WERI-Rb-1 (cell line): ENCODE measurements at places on chromosomes 16 and 17.
A peak's percentile ranks its signal among the peaks of the same experiment; 100 is the strongest.

GRCh38 chr17:37766971-37767370 is 22.1 kb upstream of the HNF1B start:
- DNase-seq = no peak

DNA sequence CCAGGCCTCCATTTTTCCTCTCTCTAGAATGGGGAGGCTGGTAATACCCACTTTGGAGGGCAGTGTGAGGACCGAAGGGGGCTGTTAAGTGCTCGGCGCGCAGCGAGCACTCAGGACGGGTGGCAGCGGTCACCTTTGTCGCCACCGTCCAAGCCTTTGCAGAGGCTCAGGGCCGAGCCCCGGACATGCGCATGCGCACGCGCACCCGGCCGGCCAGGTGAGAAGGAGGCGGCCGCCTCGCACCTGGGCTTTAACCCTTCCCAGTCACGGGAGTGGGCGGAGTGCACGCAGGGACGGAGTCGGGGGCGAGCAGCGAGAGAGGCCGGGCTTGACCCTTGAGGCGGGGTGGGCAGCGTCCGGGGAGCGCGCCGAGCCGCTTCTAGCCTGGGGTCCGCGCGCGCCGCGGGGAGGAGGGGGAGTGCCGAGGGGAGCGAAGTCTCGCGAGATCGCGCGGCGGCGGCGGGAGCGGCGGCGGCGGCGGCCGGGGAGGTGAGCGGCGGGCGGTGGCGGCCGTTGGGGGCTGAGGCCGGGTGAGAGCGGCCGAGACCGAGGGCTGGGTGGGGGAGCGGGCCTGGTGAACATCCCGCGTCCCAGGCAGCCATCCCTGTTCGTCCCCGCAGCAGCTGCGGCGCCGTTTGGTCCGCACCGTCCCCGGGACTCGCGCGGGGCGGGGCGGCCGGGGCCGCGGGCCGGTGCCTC is at the start of gene MRTFB:
Gene MRTFB, plus strand, starts transcription at position 443 of the 699 bp plus-strand sequence. CDS start 69,288 bp downstream, outside the sequence.
- peak; percentile 83 for DNase-seq

DNA sequence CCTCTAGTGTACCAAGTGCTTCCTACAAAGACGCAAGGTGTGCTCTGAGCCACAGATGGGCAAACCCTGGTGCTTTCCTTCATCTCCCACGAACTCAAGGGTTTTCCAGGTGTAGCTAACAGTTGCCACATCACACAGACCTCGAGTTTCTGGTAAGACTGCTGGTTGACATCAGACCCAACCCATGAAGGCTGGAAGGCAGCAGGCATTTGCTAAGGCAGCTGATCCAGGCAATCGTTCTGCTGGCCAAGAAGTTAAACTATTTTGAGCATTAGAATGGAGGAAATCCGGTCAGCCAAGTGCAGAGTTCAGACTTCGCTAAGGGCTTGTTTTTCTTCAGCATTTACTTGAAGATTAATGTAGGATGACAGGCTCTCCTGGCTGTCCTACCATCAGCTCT is 11.5 kb downstream of the HAS3 start:
- no peak for DNase-seq

DNA sequence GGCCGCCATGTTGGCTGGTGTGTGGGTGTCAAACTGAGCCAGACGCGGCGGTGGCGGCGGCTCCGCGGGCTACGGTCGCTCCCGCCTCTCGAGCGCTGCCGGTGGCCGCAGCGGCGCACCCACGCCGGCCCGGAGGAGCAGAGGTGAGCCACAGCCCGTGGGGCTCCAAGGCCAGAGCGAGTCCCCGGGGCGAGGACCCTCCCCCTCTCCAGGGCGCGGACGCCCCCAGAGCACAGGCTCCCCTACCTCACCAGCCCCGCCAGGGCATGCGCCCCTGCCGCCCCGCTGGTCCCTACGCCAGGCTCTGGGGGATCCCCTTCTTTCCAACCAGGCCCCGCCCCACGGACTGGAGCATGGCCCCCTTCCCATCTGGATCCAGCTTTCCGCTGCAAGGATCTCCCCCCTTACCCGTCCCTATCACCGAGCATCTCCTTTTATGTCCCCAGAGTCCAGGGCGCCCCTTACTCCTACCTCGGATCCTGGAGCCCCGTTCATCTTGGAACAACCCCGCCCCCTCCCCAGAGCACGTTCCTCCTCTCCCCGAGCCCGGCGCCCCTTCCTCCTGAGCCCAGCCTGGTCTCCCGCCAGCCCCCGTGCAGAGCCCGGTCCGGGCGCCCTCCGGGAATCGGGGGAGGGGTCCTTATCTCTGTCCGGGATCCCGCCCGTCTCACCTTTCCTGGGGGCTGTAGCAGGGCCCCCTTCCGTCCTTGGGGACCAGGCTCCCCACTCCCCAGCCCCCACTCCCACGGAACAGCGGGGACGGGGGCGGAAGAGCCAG is 412 bp downstream of the EPN2 start:
- peak; percentile 45 for DNase-seq

GRCh38 chr16:68265078-68265920 is 973 bp downstream of the SLC7A6 start:
- no peak for DNase-seq

- DNase-seq = no peak
These were observed 36.7 kb upstream of the ABCA5 start for GRCh38 chr17:69363488-69364210.

GRCh38 chr17:77948690-77949114 is 9.8 kb upstream of the TNRC6C start:
- DNase-seq = peak; percentile 41

- DNase-seq = no peak
These were observed 1.6 kb upstream of the SMTNL2 start for GRCh38 chr17:4582691-4583090.

- DNase-seq = no peak
These were observed 6.9 kb downstream of the KRT24 start for GRCh38 chr17:40696651-40697072.

DNA sequence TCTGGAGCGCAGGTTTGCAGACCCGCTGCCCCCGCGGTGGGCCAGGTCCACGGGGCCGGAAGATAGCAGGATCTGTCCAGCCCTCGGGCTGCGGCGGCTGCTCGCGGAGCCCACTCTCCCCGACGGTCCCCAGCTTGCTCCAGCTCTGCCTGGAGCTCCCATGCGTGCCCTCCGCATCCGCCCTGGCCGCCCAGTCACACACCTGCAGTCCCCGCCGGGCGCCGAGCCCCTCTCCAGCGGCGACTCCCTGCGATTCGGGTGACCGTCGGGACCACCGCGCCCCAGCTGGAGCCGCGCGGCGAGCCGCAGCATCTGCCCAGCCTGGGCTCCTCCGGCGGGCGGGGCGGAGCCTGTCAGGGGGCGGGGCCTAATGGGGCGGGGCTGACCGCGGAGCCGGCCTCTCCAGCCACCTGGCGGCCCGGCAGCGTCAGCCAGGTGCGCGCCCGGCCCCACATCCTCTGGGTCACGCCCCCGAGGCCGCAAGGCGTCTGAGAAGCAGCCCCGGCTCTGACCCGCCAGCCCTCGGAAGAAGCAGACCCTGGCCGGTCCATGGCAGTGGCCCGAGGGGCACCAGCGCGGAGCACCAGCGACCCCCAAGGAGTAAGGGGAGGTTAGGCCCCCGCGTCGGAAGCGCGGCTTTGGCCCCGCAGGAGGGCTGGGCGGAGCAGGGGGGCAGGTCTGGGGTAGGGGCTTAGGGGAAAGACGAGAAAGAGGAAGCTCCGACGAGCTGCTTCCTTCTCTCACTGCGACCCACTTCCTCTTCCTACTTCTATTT is at the start of gene PIK3R5:
Gene PIK3R5, minus strand, starts transcription at position 314 of the 775 bp plus-strand sequence. CDS start 54,213 bp downstream, outside the sequence.
- no peak for DNase-seq

- no peak for DNase-seq
These were observed 20.5 kb downstream of the USP32 start for GRCh38 chr17:60371416-60371815.

GRCh38 chr16:85853547-85854545 is 45.1 kb upstream of the IRF8 start:
- DNase-seq = no peak

- DNase-seq = peak; percentile 79
These were observed 13.5 kb downstream of the KCTD2 start for GRCh38 chr17:75060434-75061054.

DNA sequence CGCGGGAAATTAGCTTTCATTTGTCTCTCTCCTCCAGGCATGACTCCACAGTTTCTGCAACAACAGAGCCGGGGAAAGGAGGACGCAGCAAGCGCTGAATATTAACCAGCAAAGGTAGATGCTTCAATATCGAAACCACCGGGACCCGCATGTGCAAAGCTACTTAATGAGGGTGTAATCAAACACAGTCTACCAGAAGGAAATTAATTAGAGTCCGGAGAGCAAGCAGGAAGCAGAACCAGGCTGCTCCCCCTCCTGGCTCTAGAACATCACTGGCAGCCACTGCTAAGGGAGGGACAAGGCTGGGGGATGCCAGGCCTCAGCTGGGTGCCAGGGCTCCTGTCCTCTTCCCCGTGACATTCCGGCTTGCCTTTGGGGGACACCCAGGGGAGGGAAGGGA is 21.7 kb downstream of the LRRC75A start:
- no peak for DNase-seq

GRCh38 chr16:67565470-67566100 is 3.3 kb downstream of the CTCF start:
- no peak for DNase-seq

DNA sequence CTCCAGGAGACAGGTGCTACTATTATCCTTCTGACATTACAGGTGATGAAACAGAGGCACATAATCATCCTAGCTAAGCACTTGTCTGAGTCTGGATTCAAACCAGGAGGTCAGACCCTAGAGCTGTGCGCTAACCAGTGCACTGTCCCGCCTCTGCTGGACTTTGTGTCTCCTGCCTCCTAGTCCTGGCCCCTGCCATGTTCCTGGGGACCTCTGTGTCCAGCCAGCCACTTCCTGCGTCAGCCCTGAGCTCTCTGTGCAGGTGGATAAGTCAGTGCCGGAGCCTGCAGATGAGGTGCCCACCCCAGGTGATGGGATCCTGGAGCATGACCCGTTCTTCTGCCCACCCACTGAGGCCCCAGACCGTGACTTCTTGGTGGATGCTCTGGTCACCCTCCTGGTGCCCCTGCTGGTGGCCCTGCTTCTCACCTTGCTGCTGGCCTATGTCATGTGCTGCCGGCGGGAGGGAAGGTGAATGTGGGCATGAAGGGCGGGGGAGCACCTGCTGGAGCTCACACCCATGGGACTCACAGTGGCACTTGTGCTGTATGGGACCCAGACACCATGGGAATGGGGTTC is 4.2 kb downstream of the SGCA start:
- DNase-seq = no peak

GRCh38 chr17:63421681-63422645 is 24.1 kb downstream of the CYB561 start:
- DNase-seq = peak; percentile 81

GRCh38 chr16:88524973-88525662 is 45.1 kb upstream of the ZC3H18 start:
- DNase-seq = no peak

GRCh38 chr17:21233581-21234347 is 19.4 kb downstream of the NATD1 start:
- DNase-seq = no peak

GRCh38 chr17:45052052-45052772 is 780 bp upstream of the DCAKD start:
- DNase-seq = peak; percentile 84

- DNase-seq = peak; percentile 66
These were observed at the start of gene ACSF2 for GRCh38 chr17:50425682-50426471. Gene ACSF2, plus strand, starts transcription at chr17:50426218. Its CDS starts 44 bp downstream, at chr17:50426262.
